Iris pigment epithelial cell (primary cell): ENCODE measurements at places on chromosomes 13 and 19.

DNA sequence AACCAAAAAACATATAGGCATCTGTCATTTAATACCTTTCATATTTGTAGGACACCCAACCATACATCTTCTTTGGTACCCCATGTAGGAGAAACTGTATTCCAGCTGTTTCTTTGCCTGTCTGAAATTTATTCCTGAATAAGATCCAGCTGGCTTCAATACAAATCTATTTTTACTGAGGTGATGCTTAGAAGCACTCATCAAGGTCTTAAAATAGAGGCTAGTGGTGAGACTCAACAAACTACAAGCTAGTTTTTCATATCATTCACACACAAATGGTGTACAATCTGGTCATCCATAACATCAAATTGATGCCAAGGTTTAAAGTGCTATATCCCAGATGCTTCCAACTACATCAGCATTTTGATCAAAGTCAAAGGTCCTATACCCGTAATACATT is 1071.3 kb upstream of the MIR17HG start:
- DNase-seq = no peak

GRCh38 chr13:113841353-113841650 is 22.6 kb downstream of the GAS6 start:
- no peak for DNase-seq

GRCh38 chr19:46913852-46914430 is 53.1 kb downstream of the ARHGAP35 start:
- DNase-seq = peak; percentile 53

GRCh38 chr13:46520166-46520565 is 32.8 kb upstream of the LRCH1 start:
- no peak for DNase-seq

DNA sequence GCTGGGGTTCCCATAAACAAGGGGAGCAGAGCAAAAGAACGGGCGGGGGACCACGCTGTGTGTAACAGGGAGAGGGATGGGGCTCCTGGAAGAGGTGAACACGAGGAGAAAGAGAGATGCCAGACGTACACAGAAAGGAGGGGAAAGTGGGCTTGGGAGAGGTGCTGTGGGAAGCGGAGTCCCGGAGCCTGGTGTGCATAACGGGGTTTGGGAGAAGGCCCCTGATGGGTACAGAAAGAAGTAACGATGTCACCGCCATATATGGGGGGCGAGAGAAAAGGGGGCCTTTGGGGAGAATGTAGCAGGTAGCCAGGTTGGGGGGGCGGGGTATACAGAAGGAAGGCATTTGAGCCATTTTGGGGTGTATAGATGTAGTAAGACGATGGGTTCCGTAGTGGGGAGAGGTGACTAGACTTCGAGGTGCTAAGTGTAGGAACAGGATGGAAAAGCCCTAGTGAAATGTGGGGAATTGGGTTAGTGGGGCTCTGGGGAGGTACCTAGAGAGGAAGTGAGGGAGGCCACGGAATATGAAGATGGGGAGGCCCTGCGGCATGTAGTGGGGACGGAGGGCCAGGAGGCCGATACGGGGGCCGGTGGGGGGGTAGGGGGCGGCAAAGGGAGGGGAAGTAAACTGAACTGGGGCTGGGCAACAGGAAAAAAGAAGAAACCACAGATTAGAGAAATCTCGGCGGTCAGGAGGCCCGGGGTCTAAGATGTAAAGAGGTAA is 787 bp downstream of the ZNF580 start:
- DNase-seq = peak; percentile 49
